ENCODE measurements at places on chromosomes 7 and 10. TPM values are rescaled to one million over a fixed set of nuclear protein-coding genes. Genes with fewer than 3 reads are reported as not detected.

The SPDYE8 gene
- total RNA-seq: not detected

GRCh38 chr7:123004931-123005330 lies 9.4 kb upstream of the TAS2R16 start:
- no peak for DNase-seq

The PRTFDC1 gene
- 26.4 TPM for total RNA-seq

The CFAP43 gene
- 2.7 TPM for total RNA-seq

DNA sequence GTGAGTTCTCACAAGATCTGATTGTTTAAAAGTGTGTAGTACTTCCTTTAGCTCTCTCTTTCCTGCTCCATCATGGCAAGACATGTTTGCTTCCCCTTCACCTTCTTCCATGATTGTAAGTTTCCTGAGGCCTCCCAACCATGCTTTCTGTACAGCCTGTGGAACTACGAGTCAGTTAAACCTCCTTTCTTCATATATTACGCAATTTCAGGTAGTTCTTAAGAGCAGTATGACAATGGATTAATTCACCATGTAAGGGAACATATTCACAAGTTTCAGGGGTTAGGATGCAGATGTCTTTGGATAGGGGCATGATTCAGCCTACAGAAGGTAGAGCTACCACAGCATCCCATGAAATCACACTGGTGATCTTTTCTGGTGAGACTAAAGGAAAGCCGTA lies 174.7 kb downstream of the GPR158 start:
- no peak for DNase-seq

The GPC2 gene
- total RNA-seq: 61.0 TPM

DNA sequence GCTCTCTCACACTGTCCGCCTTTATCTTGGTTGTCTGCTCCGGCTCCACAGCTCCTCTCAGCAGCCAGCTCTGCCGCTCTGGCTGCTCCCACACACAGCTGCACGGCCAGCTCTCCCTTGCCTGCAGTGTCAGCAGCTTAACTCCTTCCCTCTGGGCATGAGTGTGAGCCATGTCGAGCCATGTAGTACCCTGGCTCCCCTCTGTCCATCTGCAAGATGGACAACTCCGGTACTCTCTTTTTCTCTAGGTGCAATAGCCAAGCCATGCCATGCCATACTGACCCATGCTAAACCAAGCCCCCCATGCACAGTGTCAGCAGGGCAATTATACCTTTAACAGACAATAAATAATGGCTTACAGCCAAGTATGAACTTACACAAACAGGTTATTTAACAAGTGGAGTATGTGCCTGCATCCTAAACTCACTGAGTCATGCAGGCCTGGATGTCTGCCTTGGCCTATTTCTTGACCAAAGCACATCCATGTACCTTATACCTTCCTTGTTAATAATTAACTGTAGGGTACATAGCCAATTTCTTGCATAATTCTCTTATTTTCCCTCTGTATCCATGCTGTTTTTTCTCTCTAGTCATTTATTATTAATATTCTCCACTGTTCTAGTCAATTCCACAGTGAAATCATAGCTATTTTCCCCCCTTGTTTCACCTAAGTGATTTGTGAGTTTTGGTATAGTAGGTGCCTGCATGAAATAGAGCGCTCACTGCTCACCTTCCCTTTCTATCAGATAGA lies 170.9 kb downstream of the CDK14 start:
- peak; percentile 62 for DNase-seq

DNA sequence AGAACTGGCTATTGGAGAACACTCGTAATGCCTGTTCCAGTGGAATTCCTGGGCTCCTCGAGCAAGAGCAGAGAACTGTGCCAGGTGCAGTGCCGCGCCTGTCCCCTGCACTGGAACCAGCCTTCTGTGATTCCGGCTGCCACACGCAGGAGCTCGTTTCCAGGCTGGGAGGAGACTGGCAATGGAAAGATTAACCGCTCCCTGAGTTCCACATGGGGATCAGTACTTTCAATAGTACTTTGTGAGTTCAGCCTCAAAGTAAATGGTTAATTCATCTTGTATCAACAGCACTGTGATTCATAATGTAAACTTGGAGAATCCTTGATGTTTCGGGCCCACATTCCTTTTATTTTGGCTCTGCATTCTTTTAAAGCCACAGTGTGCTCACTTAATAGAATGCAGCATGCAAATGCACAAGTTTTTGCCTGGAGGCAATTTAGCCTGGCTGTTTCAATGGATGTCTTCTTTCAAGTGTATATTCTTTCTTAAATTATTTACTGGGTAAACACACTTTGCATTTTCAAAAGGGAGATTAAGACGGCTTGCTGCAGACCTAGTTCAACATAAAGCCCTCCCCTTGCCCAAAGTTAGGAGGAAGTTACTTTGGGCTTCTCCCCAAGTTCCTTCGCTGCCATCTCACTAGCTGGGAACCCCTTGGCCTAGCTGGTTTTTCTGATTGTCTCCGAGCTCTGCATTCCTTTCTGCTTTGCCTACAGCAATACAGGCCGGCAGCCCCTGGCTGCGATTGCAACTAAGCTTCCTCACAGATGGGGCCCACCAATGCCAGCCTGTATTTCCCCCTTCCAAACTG lies 138.1 kb upstream of the TCF7L2 start:
- peak; percentile 54 for DNase-seq

- DNase-seq: peak; percentile 89
Measured at GRCh38 chr7:75638594-75639070, 100.1 kb downstream of the HIP1 start.

- DNase-seq: no peak
Measured at GRCh38 chr10:78685466-78686103, 383.2 kb upstream of the ZMIZ1 start.

- no peak for DNase-seq
Measured at GRCh38 chr7:80450621-80451308, 61.1 kb downstream of the GNAT3 start.

The CFAP70 gene
- 1.1 TPM for total RNA-seq

The CDHR1 gene
- 2.7 TPM for total RNA-seq

DNA sequence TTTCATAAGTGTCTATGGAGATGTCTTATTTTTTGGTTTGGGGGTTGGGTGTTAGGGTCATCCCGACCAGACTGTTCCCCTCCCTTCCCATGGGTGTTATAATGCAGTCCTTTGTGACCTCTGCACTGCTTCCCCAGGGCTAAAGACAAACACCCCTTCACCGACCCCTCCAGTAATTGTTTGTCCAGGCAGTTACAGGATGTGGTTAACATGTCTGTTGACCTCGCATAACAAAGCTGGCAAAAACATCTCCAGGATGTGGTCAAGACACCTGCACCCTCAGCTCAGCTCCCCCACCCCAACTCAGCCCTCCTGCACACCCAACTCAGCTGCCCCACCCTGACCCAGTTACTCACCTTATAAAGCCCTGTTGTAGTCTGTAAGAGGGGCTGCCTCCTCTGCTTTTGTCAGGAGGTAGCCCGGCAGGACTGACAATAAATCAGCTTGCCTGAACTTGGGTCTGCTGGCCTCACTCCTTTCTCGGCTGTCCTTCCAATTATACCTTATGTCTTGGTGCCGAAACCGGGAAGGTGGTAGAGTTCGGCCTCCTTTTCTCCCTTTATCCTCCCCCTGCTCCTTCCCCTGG lies 102.2 kb downstream of the ZNF92 start:
- no peak for DNase-seq

Measured in neural progenitor cell (in vitro differentiated cells).